Epithelial cell of esophagus (primary cell): ENCODE measurements at places on chromosomes 3 and 15.

DNA sequence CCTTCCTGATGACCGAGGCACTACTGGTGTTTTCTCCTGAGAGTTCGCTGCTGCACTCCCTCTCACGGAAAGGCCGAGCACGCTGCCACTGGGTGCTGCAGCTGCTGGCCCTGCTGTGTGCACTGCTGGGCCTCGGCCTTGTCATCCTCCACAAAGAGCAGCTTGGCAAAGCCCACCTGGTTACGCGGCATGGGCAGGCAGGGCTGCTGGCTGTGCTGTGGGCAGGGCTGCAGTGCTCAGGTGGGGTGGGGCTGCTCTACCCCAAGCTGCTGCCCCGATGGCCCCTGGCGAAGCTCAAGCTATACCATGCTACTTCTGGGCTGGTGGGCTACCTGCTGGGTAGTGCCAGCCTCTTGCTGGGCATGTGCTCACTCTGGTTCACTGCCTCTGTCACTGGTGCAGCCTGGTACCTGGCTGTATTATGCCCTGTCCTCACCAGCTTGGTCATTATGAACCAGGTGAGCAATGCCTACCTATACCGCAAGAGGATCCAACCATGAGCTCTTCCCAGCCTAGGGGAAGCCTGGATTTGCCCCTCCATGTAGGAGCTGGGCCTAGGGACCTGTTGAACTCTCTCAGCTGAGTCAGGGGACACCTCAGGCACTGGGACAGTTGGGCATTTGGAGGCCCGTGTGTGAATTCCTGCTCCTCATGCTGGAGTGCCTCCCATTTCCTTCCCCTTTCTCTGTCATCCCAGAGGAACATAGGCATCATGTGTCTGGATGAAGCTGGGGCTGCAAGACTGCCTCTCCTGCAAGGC lies 2.8 kb downstream of the CYB561D2 start:
- DNase-seq = no peak

DNA sequence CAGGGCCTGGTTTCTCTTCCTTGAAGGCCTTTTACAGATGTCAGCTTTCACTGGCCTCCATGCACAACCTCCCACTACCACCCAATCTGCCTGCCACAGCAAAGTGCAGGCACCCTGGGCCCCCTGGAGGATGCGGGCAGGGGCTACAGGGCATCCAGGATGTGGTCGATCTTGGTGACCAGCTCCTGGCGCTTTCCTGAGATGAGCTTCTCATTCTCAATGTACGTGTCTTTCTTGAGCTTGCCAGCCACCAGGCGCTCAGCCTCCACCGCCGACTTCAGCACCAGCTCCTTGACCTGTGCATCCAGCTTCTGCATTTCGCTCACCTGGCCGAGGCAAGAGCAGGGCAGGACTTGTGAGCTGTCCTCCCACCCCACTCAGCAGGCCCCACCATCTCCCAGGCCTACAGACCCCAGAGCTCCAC lies 30.3 kb downstream of the RPN1 start:
- no peak for DNase-seq

DNA sequence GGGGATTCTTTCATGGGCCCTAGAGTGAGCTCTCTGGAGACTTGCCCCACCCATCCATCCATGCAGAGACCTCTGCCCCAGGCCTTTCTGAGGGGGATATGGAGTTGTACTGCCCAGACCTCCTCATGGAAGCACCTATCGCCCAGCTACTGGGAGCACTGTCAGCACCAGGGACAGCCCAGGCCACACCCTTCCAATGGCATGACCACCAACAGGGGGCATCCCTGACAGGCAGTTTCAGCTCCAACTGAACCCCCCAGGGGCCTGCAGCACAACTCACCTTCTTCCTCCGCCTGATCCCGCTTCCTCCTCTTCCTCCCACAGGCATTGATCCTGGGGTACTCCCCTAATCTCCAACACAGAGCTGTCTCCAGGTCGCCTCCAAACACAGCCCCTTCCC lies 21.8 kb downstream of the MRPS11 start:
- DNase-seq = no peak

DNA sequence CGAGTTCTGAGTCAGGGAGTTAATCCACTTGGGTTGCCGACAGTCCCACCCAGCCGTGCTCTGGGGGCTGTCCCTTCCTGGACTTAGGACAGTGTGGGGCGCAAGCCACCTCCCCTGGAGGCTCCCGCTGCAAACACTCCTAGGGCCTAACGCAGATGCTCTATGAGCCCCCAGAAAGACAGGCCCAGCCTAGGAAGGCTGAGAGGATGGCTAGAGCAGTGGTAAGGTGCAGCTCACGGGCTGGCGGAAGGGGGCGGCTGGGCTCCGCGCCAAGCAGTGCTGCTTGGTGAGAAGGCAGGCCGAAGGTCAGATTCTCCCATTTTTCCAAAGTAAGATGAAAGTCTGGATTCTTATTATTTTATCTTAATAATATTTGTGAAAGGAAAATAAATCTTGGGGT lies 84.6 kb upstream of the ALDH1L1 start:
- DNase-seq = no peak

- no peak for DNase-seq
Measured at GRCh38 chr3:154177406-154177805, 56.2 kb downstream of the ARHGEF26 start.

GRCh38 chr3:44961888-44962287 lies 14.1 kb downstream of the ZDHHC3 start:
- no peak for DNase-seq

DNA sequence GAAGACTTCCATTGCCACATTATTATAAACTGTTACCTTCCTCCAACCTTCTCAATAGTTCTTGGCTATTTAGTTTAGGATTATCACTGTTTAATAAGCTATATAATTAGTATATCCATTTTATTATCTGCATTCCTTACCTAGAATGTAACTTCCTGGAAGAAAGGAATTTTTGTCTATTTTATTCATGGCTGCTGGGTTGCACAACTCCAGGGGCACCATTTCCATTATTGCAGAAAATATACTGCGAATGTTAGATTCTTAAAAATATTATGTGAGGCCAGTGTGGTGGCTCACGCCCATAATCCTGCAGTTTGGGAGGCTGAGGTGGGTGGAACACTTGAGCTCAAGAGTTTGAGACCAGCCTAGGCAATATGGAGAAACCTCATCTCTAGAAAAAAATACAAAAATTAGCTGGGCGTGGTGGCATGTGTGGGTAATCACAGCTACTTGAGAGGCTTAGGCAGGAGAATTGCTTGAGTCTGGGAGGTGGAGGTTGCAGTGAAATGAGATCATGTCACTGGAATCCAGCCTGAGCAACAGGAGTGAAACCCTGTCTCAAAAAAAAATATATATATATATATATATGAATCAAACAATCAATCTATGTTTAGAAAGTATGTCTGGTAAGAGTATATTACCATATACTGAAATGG lies 19.9 kb downstream of the CLDN1 start:
- DNase-seq = no peak

- peak; percentile 67 for DNase-seq
Measured at GRCh38 chr3:14780927-14781507, 37.7 kb upstream of the FGD5 start.

GRCh38 chr3:54831112-54831511 lies 96.7 kb downstream of the LRTM1 start:
- DNase-seq = no peak

- peak; percentile 98 for DNase-seq
Measured at GRCh38 chr15:67105065-67105951, 39.9 kb downstream of the SMAD3 start.

DNA sequence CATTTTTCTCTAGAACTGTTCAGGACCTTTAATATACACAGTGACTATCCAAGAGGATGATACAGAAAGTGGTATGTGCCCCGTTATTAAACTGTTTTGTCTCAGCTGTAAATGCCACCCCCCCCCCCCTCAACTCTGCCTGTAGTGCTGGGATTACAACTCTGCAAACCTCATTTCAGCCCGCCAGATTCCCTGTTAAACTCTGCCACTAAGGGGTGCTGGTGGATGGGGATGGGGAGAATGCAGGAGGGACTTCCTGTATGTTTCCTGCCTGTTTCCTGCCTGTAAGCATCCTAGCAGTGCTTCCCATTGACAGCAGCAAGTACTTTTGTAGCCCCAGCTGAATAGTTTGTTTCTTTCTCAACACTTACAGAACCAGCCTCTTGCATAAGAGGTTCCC lies 301.7 kb upstream of the RORA start:
- DNase-seq = no peak
